ENCODE measurements at places on chromosomes 16 and 17. TPM values are rescaled to one million over a fixed set of nuclear protein-coding genes. Genes with fewer than 3 reads are reported as not detected.

KRT28 gene
- not detected for polyA plus RNA-seq

- no peak for DNase-seq
Observed at GRCh38 chr16:78096386-78096785, 3.1 kb upstream of the WWOX start.

TMEM220 gene
- polyA plus RNA-seq = 11.2 TPM

DNA sequence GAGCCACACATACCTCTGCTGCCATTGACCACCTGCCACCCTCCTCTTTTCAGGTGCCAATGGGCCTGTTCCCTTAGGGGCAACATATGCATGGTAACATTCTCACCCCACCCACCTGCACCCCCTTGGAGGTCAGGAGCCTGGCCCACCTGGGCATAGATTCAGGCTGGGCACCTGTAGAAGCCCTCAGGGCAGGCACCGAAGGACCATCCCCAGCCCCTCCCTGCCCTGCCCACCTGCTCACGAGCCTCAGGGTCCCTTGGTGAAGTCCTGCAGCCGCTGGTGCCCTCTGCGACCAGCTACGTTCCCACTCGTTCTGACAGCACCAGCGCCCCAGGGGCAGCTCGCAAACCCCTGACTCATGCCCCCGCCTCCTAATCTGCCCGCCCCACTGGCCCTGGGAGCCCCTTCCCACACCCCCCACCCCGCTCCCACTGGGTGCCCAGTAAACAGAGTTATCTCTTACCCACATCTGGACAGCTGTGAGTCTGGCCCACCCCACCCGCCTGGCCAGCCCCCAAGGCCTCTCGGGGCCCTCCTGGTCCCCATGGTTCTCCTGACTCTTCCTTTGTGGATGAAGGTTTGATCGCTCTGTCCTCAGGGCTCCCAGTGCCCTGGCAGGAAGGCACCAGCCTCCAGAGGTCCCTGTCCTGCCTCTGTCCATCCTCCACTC lies at the start of gene SLC4A1:
TSS of gene SLC4A1 (minus strand) at position 318 of the 673 bp plus-strand sequence. CDS start 5,269 bp downstream, outside the sequence.
- DNase-seq = no peak

- DNase-seq = no peak
Observed at GRCh38 chr17:65048441-65048840, 8.1 kb downstream of the GNA13 start.
